Left ventricle myocardium superior (tissue), 1 donor: ENCODE measurements at places on chromosomes 1 and 21.

GRCh38 chr1:155969377-155969791, 9.0 kb downstream of the ARHGEF2 start:
- DNase-seq: no peak

- no peak for DNase-seq
Measured at GRCh38 chr1:2596530-2597333, 10.2 kb downstream of the PRXL2B start.

DNA sequence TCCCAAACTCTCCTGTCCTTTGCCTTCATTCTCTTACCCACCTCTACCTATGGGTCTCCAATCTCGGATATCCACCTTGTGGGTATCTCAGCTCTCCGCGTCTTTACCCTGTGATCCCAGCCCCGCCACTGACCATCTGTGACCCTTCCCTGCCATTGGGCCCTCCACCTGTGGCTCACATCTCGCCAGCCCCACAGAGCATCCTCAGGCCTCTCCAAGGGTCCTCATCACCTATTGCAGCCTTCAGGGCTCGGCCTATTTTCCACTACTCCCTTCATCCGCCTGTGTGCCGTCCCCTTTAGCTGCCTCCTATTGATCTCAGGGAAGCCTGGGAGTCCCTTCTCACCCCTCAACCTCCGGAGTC, 11.1 kb downstream of the BCAN start:
- DNase-seq: no peak

DNA sequence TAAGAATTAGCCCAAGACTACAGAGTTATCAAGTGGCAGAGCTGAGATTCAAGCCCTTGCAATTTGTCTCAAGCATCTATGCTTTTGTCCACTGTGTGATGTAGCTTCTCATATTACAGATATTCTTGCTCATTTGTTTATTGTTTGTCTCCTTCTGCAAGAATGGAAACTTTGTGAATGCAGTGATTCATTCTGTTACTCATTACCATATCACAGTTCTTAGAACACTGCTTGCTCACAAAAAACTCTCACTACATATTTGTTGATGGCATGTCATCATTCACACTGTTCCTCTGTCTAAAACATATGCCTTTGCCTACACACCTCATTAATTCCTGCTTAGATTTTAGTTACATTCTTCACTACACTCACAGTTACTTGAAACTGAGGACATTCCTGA, 1198.9 kb downstream of the PLA2G4A start:
- DNase-seq: no peak

DNA sequence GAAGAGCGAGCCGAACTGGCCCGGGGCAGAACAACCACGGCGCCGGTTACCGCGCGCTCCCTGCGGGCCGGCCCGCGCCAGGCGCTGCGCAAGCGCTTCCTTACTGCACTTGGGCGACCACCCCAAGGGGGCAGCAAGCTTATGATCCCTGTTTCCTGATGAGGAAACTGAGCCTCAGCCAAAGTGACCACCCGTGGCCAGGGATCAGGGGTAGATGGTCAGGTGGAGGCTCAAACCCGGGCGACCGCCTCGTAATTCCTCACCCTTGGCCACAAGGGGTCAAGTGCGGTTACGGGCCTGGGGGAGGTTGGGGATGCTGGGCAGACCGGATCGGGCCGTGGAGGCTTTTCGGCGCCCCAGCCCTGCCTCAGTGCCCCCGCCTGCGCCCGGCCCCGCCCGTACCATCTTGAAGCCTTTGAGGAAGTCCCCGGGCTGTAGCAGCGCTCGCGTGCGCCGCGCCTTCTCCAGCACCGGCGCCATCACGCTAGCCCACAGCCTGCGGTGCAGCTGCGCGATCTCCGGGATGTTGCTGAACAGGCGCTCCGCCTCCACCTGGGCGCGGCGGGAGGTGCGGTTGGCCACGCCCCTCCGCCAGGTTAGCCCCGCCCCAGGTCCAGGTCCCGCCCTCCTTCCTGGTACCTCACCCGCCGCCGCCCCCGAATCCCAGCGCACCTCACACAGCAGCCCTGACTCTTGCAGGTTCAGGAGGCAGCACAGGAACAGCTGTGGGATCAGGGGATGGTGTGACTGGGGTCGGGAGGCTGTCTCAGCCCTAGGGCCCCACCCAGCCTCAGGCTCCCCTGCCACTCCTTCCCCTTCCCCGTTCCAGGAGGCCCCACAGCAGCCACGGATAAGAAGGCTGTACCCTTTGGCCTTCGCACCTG, 5.4 kb upstream of the TNFRSF25 start:
- no peak for DNase-seq

GRCh38 chr1:187665483-187665882, 836.7 kb downstream of the PLA2G4A start:
- DNase-seq: no peak

- DNase-seq: peak; percentile 45
Measured at GRCh38 chr1:227318853-227319607, 738 bp upstream of the CDC42BPA start.

GRCh38 chr1:29113413-29114117, 10.1 kb downstream of the TMEM200B start:
- no peak for DNase-seq

GRCh38 chr1:203450479-203451149, 25.0 kb upstream of the PRELP start:
- DNase-seq: no peak

GRCh38 chr1:205492774-205493173, 11.7 kb upstream of the CDK18 start:
- no peak for DNase-seq

GRCh38 chr1:232667094-232667777, 37.3 kb upstream of the SIPA1L2 start:
- no peak for DNase-seq

DNA sequence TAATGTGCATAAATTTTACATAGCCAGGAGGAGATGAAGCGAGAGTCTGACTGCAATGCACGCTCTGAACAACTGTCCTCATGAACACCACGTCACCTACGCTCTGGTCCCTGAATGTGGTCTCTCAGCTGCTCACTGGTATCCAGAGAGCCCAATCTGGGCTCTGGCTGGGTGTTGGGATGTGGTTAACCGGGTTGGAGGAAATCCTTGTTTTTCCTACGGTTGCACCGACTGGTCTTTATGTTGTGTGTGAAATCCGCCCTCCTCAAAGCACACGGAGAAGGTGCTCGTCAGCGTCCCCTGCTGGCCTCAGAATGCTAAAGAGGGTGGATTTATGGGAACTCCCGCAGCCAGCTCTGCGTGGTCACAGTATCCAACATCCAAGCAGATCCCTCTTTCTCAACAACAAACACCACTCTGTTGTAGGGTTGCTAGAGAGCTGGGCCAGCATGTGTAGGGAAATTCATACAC, 51.8 kb upstream of the FAM89A start:
- DNase-seq: no peak

GRCh38 chr1:159933347-159933746, 8.0 kb upstream of the TAGLN2 start:
- DNase-seq: no peak

GRCh38 chr1:67217417-67217816, 51.2 kb downstream of the IL23R start:
- DNase-seq: no peak

GRCh38 chr1:84171481-84171880, 27.4 kb downstream of the PRKACB start:
- DNase-seq: no peak

- DNase-seq: no peak
Measured at GRCh38 chr21:43874085-43874805, 9.2 kb downstream of the AGPAT3 start.

- DNase-seq: no peak
Measured at GRCh38 chr1:229440851-229441537, 7.1 kb upstream of the ACTA1 start.

DNA sequence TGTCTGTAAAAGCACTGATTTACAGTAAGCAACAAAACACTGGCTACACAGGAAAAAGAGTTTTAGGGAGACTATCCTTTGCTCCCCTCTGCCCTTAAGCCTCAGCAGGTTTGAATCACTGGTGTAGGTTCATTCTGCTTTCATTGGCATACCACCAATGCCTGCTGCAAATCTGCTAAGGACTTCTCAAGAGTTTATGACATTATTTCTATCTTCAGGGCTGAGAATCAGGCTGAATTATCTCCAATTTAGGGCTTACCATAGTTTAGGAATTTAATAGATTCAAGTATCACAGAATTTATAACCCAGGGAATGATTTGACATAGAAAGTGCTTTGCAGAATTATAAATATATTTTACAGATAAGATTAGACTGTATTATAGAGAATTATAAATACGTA, 6.7 kb upstream of the ZBTB18 start:
- DNase-seq: no peak

GRCh38 chr1:61334718-61335589, 252.6 kb downstream of the NFIA start:
- DNase-seq: peak; percentile 74

DNA sequence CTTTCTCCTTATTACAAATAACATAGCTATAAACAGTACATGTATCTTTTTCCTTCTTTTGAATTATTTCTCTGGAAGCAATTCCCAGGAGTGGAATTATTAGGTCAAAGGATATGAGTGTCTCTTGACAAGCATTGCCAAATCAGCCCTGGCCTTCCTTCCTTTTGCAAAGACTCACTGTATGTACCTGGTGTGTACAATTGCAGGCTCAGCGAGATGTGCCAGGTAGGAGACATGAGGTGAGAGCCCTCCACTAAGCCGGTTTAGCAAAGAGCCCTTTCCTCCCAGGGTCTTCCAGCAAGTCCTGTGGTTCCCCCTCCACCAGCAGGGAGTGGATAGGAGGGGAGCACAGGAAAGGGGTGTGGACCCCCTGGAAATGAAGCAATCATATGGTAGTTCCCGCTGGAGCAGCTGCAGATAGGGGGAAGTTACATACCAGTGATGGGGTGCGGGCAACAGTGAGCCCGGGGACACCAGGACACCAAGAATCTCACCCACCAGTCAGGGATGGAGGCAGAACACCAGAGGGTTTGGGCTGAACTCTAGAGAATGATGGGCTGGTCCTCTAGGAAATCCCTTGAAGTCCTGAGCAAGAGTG, 18.3 kb downstream of the RCSD1 start:
- no peak for DNase-seq

DNA sequence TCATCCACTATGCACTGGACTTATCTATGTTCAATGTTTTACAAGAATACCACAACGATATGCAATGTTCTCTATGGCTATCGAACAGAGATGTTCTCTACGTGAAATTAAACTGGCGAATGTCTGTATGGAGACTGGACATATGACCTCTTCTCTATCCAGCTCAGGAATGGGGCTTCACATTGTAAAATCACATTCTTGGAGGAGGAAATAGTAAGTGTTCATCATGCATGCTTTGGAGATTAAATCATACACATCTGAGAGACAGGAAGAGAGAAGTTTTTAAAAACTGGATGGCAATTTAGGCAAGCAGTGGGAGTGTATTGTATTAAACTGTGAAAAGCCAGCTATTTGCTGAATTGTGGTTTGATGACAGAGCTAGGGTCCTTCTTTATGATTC, 47.9 kb upstream of the RGL1 start:
- no peak for DNase-seq

GRCh38 chr21:16363100-16363499, 633.3 kb downstream of the USP25 start:
- no peak for DNase-seq

DNA sequence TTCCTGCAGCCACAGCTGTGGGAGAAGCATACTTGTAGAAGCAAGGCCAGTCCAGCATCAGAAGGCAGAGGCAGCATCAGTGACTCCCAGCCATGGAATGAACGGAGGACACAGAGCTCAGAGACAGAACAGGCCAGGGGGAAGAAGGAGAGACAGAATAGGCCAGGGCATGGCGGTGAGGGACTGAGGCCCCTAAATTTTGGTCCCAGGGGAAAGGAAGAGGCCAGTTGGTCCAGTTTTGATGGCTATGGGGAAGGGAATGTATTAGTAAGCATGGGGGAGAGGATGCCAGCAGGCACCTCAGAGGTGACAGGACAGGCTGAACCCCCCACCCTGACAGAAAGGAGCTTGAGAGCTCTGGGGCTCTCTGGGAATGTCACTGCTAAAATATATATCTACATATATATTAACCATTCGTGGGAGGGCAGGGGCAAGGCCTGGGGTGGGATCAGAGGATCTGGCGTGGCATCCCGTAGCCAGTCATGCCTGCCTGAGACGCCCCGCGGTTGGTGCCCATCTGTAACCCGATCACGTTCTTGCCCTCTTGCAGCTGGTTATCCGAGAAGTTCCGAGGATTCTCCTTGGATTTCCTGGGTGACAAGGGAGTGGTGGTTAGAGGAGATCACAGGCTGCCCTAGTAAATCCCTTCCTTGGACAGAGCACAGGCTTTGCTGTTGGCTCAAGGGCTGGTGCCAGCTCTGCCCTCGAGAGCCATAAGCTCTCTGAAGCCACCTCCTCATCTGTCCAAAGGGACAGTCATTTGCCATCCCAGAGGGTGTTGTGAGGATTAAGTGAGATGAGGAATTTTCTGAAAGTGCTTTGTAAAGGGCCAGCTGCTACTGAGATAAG, 6.7 kb downstream of the TAGLN2 start:
- no peak for DNase-seq
